Large intestine (tissue), 12 donors: ENCODE measurements at places on chromosomes 11 and 22. TPM values are rescaled to one million over a fixed set of nuclear protein-coding genes. Genes with fewer than 3 reads are reported as not detected.

DNA sequence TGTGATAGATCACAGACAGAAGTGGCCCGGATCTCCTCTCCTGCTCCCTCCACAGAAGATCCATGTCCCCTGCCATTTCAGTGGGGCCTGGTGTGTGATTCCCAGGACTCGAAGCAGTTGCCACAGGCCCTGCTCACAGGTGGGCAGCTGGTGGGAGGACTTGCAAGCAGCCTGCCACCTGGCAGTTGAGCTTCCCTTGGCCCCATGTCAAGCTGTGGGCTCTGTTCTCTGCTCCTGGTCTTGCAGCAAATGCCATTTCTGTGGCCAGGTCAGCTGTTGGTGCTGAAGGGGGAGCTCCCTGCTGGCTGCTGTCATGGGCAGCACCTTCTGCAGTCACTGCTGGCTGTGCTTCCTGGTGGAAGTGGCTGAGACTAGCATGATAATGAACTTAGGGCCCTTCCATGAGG is 59.1 kb upstream of the SLC22A12 start:
- no peak for DNase-seq
- no peaks in the 10 kb centered on the region for H3K36me3 ChIP-seq
- H3K27ac ChIP-seq: no peak overlapping the region
- H3K27me3 ChIP-seq: peaks cover 50% of the 10 kb centered on the region

DNA sequence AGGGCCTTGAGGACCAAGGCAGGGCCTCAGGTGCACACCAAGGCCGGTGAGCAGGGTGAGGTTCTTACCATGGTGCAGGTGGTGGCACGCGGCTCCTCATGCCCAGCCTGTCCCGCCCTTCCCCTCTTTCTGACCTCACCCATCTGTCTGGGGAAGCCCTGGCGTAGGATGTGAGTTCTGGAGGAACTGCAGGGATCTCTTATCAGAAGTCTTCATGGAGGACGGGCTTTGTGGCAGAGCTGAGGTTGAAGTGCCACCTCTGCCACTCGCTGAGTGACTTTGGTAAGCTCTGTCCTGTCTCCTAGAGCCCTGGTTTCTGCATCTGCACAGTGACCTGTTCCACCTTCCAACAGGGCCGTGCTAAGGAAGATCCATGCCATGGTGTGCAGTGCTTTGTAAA is 49.1 kb downstream of the LRRC32 start:
- no peaks in the 10 kb centered on the region for H3K27me3 ChIP-seq
- DNase-seq: no peak
- H3K27ac ChIP-seq: no peak overlapping the region
- H3K4me3 ChIP-seq: no peak overlapping the region
- no peaks in the 10 kb centered on the region for H3K36me3 ChIP-seq
- H3K4me1 ChIP-seq: no peaks in the 10 kb centered on the region

DNA sequence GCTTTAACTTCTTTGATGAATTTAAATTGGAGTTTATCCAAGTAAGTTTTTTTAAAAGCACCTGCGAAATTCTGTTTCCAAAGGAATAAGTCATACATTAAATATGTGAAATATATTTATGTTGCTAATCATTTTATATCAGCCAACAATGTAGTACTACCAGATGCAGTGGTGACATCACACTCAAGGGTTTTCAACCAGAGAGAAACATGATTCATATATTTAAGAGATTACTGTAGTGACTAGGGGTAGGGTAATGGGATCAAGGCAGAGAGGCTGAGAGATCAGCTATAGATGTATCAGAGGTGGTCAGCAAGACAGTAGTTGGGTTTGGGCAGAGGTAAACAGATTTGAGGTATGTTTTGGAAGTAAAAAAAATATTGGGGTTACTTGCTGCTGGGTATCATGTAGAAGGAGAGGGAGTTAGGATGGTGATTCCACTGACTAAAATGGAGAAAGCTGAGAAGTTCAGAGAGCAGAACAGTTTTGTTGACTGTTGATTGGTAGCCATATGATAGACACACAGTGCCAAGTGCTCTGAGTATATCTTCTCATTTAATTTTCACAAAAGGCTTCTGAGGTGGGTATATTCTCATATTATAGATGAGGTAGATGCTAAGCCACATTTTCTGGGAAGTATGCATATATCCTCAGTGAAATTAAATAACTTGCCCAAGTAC is 39.4 kb downstream of the CEP57 start:
- no peak for DNase-seq
- H3K27ac ChIP-seq: no peak overlapping the region
- H3K4me3 ChIP-seq: no peak overlapping the region
- no peaks in the 10 kb centered on the region for H3K27me3 ChIP-seq
- H3K36me3 ChIP-seq: peaks cover 39% of the 10 kb centered on the region

DNA sequence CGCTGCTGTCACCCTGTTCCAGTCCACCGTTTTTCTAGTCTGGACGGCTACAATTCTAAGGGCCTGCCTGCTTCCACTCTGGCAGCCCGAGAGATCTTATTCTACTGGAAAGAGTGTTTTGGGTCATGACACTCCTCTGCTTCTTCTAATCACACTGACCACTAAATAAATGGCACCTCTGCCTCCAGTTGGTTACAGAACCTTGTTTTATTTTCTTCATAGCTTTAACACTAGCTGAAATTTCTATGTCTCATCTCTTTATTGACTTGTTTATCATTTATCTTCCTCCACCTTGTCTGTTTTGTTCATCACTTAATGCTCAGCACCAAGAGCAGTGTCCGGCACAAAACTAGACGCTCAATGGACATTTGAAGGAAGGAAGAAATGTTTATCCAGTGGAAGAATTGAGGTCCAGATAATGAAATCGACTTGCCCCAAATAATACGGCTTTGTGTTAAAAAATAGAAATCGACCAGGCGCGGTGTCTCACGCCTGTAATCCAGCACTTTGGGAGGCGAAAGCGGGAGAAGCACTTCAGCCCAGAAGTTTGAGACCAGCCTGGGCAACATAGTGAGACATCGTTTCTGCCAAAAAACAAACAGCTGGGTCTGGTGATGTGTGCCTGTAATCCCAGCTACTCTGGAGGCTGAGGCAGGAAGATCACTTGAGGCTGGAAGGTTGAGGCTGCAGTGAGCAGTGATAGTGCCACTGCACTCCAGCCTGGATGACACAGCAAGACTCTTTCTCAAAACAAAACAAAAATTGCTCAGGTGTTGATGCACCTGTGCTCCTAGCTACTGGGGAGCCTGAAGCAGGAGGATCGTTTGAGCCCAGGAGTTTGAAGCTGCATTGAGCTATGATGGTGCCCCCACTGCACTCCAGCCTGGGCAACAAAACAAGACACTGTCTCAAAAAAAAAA is 693 bp upstream of the PRR14L start:
- H3K27ac ChIP-seq: peak overlapping the region; percentile 52
- H3K4me3 ChIP-seq: peak overlapping the region; percentile 23
- no peaks in the 10 kb centered on the region for H3K36me3 ChIP-seq
- H3K27me3 ChIP-seq: no peaks in the 10 kb centered on the region

DNA sequence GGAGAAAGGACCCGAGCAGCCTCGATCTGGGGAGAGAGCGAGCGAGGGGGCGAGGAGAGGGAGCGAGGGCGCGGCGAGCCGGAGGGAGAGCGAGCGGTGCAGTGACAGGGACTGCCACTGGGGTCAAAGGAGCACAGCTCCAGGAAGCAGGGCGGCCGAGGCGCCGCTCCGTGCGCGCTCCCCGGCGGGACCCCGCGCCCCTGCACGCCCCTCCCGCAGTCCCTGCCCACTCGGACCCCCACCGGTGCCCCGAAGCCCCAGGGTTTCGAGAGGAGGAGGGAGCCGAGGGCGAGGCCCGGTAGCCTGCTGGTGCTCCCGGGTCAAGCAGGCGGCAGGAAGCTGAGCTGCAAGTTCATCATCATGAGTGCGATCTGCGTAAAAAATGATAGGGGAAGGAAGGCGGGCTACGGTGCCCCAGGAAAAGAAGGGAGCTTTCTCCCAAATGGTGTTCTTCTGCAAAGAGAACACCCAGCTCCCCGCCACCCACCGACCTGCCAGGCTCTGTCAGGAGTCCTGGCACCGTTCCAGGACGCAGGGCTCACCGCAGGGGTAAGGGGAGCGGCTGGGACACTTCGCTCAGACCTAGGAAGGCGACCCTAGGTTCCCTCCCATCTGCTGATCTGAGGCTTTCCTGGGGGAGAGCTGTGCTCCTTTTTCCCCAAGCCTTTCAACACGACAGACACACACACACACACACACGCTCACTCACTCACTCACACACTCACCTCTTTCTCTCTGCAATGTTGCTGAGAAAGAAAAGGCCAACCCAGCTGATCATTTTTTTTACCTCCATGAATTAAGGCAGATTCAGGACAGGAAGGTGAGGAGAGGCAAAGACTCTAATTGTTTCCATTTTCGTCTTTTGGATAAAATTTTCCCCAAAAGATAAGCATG is at the start of gene MPPED2:
Gene MPPED2, minus strand, starts transcription at position 103 of the 894 bp plus-strand sequence. CDS start 5,980 bp downstream, outside the sequence.
- peaks cover 3% of the 10 kb centered on the region for H3K4me1 ChIP-seq
- peak within 1 kb of the TSS; percentile 17 for H3K27ac ChIP-seq
- DNase-seq: no peak
- H3K27me3 ChIP-seq: peaks cover 56% of the 10 kb centered on the region
- H3K36me3 ChIP-seq: no peaks in the 10 kb centered on the region

- peaks cover 3% of the 10 kb centered on the region for H3K4me1 ChIP-seq
- H3K27ac ChIP-seq: no peak overlapping the region
- no peak for DNase-seq
- H3K4me3 ChIP-seq: no peak overlapping the region
Measured at GRCh38 chr22:44355716-44356070, 42.9 kb upstream of the SHISAL1 start.

DNA sequence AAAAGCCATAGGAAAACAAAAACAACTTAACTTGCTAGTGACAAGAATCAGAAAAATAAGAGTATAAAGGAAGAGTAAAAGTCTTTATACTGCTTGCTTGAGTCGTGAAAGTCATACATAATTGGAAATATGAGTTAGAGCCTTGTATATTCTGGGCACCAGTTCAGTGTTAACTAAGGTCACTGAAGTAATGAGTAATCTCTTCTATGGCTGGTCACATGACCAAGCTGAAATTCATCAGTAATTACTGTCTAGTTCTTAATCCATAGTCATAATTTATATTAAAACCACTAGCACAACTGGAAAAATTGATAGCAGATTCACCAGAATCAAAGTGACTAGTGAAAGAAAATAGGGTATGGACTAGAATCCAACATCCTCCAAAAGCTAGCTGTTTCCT is 84.4 kb upstream of the SLC5A12 start:
- DNase-seq: no peak
- no peak overlapping the region for H3K4me3 ChIP-seq
- no peaks in the 10 kb centered on the region for H3K36me3 ChIP-seq
- H3K27ac ChIP-seq: no peak overlapping the region
- H3K27me3 ChIP-seq: no peaks in the 10 kb centered on the region

DNA sequence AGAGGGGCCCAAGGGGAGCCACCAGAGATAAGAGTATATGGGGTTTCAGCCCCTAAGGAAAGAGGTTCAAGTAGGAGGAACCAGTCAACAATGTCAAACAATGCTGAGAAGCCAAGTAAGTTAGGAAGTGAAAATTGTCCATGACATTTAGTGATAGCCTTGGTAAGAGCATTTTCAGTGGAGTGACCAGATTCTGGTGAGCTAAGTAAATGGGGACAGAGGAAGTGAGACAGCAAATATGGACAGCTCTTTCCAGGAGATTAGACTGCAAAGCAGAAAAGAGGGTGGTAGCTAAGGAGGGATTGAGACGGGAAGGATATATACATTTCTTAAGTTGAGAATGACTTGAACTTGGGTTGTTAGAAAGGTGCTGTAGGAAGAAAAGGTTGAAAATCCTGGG is 22.9 kb downstream of the POLD3 start:
- no peaks in the 10 kb centered on the region for H3K27me3 ChIP-seq
- no peaks in the 10 kb centered on the region for H3K4me1 ChIP-seq
- H3K36me3 ChIP-seq: peaks cover 51% of the 10 kb centered on the region
- no peak overlapping the region for H3K4me3 ChIP-seq
- DNase-seq: no peak
- H3K27ac ChIP-seq: no peak overlapping the region

The ARHGAP20 gene
- polyA plus RNA-seq: 2.2 TPM

The KCNJ11 gene
- 5.4 TPM for polyA plus RNA-seq

The GSTT2 gene
- 0.22 TPM for polyA plus RNA-seq

The TCN2 gene
- polyA plus RNA-seq: 44.6 TPM
